ENCODE measurements at places on chromosomes 3 and 15.

- DNase-seq = no peak
These were observed 979.1 kb downstream of the MCTP2 start for GRCh38 chr15:95210436-95210981.

DNA sequence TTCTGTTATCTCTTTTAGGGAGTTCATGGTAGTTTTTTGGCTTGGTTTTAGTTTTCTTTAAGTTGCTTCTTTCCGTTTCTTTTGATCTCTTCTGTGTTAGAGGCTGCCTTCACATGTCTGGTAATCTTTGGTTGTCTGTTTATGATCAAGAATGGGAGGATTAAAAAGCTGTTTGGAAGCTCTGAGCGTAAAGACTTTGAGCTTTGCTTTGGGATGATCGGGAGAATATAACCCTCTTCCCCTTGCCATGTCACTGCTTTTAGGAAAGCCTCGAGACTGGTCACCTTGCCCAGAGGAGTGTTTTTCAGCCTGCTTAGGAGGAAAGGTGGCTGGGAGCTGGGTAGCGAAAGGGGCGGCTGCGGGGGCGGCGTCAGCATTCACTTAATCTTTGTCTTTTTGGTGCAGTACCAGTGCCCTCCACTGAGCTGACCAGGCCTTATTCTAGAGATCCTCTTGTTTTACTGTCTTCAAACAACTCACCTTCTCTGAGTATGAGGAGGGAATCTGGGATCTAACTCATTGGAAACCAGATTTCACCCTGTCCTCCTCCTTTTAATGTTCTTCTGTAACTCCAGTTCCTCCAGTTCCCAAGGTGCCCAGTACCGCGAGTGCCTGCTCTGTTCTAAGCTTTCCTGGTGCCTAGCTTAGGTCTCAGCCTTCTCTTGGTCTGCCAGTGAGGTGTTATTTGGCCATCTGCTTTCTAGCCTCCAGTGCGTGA is 15.5 kb downstream of the TATDN2 start:
- DNase-seq = peak; percentile 86

GRCh38 chr3:98739266-98739665 is 23.9 kb upstream of the ST3GAL6 start:
- no peak for DNase-seq

DNA sequence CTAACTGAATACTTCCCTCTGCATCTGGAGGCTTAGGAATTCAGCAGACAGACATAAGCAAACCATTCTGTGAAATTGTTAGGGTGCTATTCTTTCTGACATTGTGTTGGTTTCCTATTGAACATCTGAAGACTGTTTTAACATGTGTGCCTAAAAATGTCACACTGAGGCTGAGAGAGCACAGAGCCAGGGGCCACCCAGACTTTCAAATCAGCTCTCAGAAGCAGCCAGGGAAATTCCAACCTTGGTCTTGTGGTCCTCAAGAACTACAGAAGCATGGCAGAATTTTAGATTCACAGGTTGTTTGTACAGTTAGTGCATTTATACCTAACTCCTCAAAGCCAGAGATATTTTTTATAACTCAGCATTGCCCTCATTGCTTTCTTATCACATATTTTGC is 929.2 kb upstream of the CFAP20DC start:
- no peak for DNase-seq

GRCh38 chr3:128170866-128171516 is 17.7 kb downstream of the EEFSEC start:
- DNase-seq = peak; percentile 95

- no peak for DNase-seq
These were observed 67.4 kb downstream of the DTWD1 start for GRCh38 chr15:49688135-49688790.

DNA sequence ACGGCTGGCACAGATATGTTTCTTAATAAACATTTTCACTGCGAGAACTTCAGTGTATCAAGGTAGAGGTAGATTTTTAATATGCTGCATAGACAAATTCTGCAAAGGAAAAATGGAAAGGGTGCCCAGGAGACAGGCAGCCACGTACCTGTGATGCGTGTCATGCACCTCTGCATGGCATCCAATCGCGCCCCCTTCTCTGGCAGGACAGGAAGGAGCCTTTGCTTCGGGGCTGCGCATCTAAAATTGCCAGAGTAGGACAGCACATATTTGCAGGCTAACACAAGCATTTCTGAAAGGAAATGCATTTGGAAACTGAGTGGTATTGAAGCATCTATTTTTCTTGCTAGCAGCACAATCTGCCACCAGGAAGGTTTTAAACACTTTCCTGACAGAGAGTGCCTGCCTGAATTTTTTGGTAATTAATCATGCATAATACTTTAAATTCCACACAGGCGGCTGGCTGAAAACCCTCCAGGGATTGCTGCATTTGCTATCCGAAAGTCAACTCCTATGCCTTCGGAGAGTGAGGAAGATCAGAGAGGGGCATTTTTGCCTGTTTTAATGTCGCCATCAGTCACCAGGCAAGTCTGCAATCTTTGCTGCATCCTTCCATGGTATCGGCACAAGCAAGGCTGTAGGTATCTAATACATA is 165.1 kb upstream of the ATP10A start:
- no peak for DNase-seq

DNA sequence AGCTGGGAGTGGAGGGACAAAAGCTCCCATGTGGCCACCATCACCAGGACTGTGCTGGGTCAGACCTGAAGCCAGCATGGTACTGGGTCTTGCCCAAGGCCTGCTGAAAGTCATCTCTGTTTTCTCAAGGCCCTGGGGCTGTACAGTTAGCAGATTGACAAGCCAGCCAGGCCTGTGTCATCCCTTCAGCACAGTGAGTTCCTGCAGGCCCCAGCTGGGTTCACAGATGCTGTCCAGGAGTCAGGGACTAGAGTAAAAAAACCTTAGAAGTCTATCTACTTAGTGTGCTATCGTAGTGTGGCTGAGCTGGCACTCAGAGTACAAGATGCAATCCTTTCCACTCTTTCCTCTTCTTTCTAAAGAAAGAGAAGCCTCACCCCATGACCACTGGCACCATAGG is 246.0 kb upstream of the NAALADL2 start:
- no peak for DNase-seq

- DNase-seq = no peak
These were observed 583.8 kb downstream of the FOXP1 start for GRCh38 chr3:70999730-71000129.

GRCh38 chr15:80697075-80697685 is 2.1 kb downstream of the ABHD17C start:
- peak; percentile 79 for DNase-seq

- DNase-seq = peak; percentile 47
These were observed 98.1 kb downstream of the SEMA5B start for GRCh38 chr3:122929188-122930062.

DNA sequence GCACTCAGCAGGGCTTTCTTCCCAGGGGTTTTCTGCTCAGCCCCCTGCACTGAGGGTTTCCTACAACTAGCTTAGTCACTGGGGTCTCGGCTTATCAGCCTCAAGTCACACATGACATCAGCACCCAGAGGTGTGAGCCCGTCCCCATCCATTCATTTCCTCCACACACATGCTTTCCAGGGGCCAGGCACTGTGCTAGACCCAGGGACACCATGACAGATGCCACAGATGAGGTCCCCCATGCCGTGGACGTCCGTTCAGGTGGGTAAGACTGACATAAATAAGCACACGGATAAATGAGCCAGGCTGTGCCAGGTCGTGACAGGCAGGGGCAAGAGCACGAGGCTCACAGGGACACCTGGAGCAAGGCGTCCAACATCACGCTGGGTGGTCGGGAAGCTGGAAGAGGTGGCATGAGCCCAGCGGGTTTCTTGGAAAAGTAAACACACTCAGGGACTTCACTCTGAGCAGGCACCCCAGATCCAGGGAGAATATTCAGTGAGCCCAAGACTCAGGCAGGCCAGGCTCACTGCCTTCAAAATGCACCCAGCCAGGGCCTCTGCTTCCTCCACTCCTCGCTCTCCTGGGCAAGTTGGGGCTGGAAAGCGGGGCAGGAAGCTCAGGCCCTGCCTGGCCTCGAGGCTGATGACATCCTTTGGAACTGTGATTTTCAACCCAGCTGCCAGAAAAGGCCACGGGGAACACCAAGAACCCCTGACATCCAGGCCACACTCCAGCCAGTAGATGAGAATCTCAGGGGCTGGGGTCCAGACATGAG is 139.3 kb downstream of the CHSY1 start:
- peak; percentile 59 for DNase-seq

- peak; percentile 72 for DNase-seq
These were observed 15.9 kb downstream of the ABTB1 start for GRCh38 chr3:127688416-127689265.

DNA sequence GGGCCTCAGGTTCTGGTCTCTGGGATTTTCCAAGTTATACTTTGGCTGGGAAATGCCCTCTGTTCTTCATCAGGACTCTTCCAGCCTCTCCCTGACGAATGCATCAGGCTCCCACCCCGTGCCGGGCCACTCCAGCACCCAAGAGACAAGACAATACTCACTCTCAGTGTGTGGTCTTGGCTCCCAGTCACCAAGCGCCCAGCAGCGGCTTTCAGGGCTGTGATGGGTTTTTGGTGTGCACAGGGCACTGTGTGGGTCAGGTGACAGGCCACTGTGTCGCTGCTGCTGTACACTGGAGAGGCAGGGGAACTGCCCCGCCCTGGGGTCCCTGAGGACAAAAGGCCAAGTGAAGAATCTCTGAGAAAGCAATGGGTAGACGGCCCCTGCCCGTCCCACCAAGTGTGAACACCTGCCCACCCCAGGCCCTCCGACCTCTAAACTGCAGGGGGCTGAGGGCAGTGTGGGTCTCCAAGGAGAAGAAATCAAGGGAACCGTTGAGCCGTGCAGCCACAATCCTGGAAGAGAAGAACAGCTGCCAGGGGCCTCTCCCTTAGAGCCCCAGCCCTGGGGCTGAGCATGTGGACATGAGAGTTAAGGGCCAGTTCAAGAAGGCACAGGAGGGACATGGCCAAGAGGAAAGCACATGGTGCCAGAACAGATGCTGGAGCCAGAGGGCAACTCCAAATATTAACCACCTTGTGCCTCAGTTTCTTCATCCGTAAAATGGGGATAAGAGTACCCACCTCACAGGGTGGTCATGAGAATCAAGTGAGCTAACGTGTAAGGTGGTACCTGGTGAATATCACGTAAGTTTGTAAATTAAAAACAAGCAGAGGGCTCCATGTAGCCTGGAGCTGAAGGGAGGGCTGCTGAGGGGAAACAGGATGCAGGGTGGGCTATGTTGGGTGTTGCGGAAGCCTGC is 34.1 kb downstream of the PTPN23 start:
- DNase-seq = peak; percentile 90

- no peak for DNase-seq
These were observed 4.2 kb downstream of the PLSCR1 start for GRCh38 chr3:146540236-146540635.

DNA sequence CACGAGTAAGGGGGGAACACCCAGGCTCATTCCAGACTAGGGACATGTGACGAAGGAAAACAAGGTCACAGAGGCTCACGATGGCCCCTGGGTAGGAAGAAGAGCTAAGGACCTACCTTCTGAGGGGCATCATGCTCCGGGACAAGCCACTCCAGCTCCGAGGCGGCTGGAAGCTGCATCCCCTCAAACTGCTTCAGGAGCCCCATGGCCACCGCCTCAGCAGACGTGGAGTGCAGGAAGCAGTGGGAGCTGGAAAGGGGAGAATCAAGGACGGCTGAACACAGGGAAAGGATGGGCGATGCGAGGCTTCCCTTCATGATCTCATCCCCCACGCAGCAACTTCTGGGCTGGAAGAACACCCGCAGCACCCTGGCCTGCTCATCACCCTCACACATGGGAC is 53.5 kb downstream of the RUBCN start:
- peak; percentile 65 for DNase-seq

DNA sequence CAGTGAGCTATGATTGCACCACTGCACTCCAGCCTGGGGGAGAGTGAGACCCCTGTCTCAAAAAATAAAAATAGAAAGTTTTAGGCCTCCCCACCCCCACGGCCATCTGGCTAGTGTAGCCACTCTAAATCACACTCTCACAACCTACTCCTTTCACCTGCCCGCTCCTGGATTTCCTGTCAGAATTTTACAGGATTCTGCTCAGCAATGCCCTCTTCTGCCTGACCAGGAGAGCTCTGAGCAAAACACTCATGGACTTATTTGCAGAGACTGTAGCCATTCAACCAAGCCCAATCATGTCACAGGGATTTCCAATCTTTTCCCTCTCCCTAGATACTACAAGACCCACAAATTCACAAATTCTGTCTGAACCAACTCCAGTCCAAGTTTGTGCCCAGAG is 242.6 kb upstream of the TPRG1 start:
- no peak for DNase-seq

GRCh38 chr3:13563911-13564310 is 15.0 kb downstream of the FBLN2 start:
- DNase-seq = peak; percentile 82

DNA sequence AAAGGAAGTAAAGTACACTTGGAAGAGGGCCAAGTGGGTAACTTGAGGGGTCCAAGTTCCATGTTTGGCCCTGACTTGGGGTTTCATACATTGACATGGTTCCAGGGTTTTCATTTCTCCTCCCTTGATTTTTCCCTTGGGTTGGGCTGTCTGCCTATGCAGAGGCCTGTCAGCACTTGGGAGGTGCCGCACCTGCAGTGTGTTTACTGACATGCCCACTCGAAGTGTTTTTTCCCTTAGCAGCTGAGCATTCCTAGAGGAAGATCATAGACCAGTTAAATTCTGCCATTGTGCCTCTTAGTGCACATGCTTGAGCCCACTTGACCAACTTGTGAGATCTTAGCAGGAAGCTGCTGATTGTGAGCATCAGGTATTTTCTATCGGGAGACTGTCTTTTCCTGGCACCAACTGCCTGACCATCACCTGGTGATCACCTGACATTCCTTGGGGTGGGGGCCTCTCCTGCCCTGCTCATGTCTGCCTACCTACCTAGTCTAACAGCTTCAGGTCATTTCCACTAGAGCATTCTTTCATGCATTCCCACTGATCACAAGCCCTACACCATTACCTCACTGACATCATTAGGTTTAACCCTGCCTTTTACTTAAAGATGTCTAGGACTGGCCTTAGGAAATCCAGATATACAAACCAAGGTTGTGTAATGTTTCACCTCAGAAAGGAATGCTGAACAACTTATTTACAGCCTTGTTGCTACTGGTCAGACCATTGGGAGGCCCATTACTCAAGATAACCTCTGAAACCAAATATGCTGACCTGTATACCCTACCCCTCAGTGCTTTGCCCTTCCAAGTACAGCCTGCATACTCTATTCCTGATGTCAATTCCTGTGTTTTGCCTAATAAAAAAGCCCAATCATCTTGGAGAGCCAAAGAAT is 68.3 kb downstream of the CD47 start:
- DNase-seq = no peak

Data from osteoblast (primary cell).